ENCODE measurements at places on chromosomes 13 and 19. TPM values are rescaled to one million over a fixed set of nuclear protein-coding genes. Genes with fewer than 3 reads are reported as not detected.

DNA sequence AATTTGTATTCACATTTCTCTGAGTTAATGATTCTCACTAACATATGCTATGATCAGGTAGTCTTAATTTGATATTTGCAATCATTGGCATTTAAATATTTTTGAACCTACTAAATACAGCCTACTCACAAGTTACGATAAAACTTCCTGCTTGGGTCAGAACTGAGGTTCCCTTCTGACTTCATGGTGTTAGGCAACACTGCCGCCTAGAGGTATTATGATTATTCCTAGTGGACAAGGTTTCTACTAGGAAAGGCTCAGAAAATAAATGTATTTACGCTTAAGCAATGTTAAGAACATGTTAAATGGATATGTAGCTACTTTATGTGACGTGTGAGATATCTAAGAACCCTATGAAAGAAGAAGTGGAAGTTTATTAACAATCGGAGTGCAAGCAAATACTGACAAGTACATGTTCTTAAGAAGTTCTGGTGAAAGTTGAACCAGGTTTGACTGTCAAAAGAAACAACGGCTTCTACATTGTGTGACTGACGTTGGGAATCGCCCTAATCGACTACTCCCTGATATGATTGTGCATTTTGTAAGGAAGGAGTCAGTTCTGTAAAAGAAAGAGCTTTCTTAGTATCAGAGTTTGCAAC, 1395.8 kb downstream of the SLITRK5 start:
- no peak overlapping the region for H3K27ac ChIP-seq
- no peaks in the 10 kb centered on the region for H3K27me3 ChIP-seq
- H3K36me3 ChIP-seq, result no peaks in the 10 kb centered on the region
- DNase-seq, result no peak
- H3K4me3 ChIP-seq, result no peak overlapping the region

GRCh38 chr13:36806102-36806501, 12.9 kb upstream of the RFXAP start:
- no peak overlapping the region for H3K27ac ChIP-seq
- no peaks in the 10 kb centered on the region for H3K4me1 ChIP-seq
- DNase-seq, result no peak
- H3K36me3 ChIP-seq, result no peaks in the 10 kb centered on the region

GRCh38 chr13:24306632-24307031, 2.7 kb upstream of the C1QTNF9 start:
- H3K36me3 ChIP-seq, result peaks cover 7% of the 10 kb centered on the region
- no peak for DNase-seq
- no peaks in the 10 kb centered on the region for H3K4me1 ChIP-seq
- H3K27me3 ChIP-seq, result no peaks in the 10 kb centered on the region
- no peak overlapping the region for H3K4me3 ChIP-seq

PTGIR gene
- total RNA-seq, result 1.4 TPM

FFAR1 gene
- total RNA-seq, result 3.5 TPM

APOC1 gene
- total RNA-seq, result 3.3 TPM

Data from pancreas (tissue), 10 donors.